Left lung (tissue), 14 donors: ENCODE measurements at places on chromosomes 11 and 22.

- DNase-seq, result no peak
Measured at GRCh38 chr11:130603335-130603906, 155.0 kb downstream of the ADAMTS15 start.

DNA sequence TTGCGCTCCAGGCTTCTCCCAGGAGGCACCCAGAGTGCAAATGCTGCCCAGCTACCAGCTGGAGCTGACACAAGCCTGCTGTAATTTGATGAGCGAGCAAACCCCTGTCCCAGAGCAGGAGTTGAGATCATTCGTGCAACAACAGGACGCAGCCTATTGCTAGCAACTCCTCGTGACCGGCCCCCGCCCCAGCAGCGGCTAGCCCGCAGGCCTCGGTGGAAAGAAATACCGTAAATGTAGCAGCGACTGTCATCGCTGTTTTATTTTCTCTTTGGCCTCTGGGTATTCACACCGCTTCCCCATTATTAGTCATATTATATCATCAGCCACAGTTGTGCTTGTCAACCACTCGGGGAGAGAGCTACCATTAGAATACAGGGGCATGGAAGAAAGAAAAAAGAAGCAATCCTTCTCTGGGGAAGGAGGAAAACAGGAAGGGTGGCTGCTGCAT is 59.2 kb upstream of the ATXN10 start:
- DNase-seq, result no peak

- no peak for DNase-seq
Measured at GRCh38 chr11:14444441-14445189, 55.0 kb downstream of the COPB1 start.

GRCh38 chr11:4090258-4090657 is 4.3 kb upstream of the RRM1 start:
- DNase-seq, result no peak

- DNase-seq, result no peak
Measured at GRCh38 chr11:2252018-2252417, 18.4 kb downstream of the ASCL2 start.

DNA sequence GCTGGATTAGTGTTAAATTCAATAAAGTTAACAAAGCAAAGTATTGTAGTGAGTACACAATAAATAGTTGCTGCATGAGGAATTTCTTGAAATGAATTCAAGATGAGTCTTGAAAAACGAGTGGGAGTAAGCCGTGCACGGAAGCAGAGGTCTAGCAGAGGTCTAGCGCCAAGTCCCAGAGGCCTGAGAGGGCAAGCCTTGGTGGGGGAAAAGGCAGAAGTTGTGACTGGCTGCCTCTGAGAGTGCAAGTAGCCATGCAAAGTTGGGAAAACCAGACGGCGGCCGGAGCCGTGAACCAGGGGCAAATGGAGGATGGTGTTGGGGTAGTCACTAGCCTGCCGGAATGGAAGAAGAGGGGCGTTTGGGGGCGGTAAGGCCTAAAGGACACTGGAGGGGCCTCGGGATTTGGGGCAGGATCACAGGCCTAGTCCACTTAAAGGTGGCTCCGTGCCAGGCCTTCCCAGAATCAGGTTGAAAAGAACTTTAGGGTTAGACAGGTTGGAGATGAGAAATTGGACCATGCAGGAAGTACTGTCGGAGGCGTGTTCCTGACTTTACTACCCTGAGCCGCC is 379 bp upstream of the SLC3A2 start:
- DNase-seq, result peak; percentile 83

GRCh38 chr11:69489746-69490365 is 8.4 kb downstream of the LINC01488 start:
- DNase-seq, result peak; percentile 60

DNA sequence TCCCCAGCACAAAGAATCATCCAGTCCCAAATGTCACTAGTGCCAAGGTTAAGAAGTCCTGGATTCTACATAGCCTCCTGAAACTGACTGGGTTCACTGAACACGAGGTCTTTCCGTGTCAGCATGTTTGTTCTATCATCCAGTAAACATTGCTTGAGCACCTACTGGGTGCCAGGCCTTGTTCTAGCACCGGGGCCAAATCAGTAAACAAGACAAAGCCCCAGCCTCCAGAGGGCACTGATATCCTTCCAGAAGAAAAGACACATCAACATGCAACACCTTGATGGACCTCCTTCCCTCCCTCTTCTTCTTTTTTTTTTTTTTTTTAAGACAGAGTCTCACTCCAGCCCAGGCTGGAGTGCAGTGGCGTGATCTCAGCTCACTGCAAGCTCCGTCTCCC is 26.9 kb downstream of the TPST2 start:
- no peak for DNase-seq

- DNase-seq, result no peak
Measured at GRCh38 chr22:46119729-46120419, 30.5 kb upstream of the PPARA start.

DNA sequence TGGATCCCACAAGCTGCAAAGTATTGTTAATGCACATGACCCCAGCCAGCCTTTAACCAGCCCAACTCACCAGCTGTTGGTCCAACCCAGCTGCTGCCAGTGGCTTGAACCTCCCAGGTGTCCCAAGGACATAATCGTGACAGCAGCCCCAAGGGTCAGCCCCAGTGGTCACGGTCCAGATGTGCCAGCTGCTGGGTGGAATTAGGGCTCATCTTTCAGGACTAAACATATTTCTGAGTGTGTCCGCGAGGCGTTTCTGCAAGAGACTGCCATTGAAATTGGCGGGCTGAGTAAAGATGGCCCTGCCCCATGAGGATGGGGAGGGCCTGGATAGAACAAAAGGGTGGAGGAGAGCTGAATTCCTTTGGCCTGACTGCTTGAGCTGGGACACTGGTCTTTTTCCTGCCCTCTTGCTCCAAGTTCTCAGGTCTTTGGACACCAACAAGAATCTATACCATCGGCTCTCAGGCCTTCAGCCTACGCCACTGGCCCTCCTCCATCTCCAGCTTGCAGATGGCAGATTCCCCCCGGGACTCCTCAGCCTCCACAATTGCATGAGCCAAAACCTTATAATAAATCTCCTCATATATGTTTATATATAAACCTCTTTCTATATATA is 240.2 kb downstream of the MN1 start:
- DNase-seq, result no peak

- DNase-seq, result no peak
Measured at GRCh38 chr11:11608783-11609232, 13.0 kb downstream of the GALNT18 start.

DNA sequence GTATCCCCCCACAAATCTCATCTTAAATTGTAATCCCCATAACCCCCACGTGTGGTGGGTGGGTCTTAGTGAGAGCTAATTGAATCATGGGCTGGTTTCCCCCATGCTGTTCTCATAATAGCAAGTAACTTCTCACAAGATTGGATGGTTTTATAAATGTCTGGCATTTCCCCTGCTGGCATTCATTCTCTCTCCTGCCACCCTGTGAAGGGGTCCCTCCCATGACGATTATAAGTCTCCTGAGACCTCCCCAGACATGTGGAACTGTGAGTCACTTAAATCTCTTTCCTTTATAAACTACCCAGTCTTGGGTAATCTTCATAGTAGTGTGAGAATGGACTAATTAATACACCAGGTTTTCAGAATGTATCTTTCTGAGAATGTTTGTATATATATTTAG is 1159.4 kb downstream of the FAM181B start:
- DNase-seq, result no peak

- no peak for DNase-seq
Measured at GRCh38 chr11:57276971-57277675, 40.1 kb upstream of the APLNR start.

DNA sequence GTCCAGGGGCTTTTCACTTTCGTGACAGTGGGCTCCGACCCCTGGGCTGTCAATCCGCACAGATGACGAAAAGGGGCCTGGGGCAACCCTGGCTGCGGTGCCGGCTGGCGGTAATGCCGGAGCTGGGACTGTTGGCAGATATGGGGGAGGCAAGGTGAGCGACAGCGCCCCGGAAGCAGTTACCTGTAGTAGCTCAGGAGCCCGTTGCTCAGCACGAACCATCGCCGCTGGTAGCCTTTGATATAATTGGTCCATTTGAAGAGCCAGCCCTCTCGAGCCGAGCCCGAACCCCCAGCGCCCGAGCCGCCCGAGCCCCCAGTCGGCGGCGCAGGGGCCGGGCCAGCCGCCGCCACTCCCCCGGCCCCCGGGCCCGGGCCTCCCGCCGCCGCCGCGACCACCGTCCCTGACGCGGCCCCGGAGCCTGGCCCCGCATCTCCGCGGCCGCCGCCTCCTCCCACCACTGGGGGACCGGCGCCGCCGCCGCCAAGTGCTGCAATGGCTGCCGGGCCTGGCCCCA is 396 bp downstream of the OSBP start:
- peak; percentile 23 for DNase-seq

DNA sequence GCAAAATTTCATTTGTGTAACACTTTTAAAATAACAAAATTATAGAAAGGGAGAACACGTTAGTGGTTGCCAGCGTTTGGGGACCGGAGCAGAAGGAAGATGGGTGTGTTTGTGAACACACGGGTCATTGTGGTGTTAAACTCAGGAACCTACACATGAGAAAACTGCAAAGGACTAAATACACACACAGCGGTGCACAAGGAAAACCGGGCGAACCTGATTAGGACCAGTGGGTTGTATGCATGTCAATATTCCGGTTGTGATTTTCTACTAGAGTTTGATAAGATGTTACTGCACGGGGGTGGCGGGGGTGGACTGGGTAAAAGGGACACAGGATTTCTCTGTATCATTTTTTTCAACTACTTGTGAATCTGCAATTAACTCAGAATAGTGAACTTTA is 351.2 kb downstream of the OPCML start:
- DNase-seq, result no peak

- DNase-seq, result peak; percentile 26
Measured at GRCh38 chr11:121929581-121929980, 186.4 kb downstream of the BLID start.

DNA sequence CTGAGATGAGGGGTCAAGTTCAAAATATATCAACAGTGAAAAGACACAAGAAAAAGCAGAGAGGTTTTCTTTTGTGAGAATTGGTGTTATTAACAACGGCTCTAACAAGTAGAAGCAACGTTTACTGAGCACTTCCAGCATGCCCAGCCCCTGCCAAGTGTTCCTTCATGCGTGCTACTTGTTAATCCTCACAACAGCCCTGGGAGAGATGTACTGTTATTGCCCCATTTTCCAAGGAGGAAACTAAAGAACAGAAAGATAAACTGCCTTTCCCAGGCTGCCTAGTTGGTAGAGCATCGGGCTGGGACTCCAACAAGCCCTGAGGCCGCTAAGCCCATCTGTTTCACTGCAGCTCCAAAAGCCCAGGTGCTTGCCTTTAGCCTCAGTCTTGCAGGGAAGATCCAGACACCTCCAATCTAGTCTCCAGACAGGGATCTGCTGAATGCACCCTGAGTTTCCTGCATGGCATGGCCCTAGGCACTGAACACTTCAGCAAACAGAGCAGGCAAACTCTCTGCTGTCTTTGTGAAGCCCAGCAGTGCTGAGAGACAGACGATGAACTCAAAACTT is 25.5 kb downstream of the SPATA19 start:
- DNase-seq, result no peak

GRCh38 chr11:17273668-17274282 is 2.8 kb upstream of the NUCB2 start:
- DNase-seq, result peak; percentile 10

GRCh38 chr22:40522141-40522540 is 114.4 kb downstream of the MRTFA start:
- no peak for DNase-seq

DNA sequence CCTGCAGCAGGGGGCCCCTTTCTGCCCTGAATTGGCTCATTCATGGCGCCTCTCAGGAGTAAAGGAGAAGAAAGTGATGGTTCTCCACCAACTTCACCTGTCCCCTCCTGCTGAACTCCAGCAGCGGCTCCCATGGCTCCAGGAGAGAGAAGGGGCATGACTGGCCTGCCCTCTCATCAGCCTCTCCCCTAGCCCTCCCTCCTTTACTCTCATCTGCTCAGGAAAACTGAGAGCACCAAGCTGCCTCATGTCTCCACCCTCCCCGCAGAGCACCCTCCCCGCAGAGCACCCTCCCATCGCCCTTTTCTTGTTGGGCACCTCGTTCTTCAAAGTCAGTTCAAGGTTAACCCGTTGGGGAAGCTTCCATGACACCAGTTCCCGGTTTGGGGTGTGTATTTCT is 82.1 kb upstream of the ATXN10 start:
- DNase-seq, result no peak

DNA sequence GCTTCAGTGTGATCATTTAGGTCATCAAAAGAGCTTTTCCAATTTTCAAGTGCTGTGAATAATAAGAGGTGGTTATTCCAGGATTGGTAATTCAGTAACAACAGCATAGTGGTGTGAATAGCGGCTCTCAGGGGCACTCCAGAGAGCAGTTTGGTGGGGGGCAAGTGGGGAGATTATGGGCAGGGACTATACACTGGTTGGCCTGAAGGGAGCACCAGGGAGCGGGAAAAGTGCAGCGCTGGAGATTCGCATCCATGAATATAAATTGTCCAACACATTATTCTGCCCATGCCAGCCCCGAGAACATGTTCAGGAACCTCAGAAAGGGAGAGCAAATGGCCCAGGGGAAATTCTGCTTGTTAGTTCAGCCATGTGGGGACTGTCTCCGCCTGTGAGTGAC is 37.9 kb downstream of the OR6Q1 start:
- DNase-seq, result no peak

DNA sequence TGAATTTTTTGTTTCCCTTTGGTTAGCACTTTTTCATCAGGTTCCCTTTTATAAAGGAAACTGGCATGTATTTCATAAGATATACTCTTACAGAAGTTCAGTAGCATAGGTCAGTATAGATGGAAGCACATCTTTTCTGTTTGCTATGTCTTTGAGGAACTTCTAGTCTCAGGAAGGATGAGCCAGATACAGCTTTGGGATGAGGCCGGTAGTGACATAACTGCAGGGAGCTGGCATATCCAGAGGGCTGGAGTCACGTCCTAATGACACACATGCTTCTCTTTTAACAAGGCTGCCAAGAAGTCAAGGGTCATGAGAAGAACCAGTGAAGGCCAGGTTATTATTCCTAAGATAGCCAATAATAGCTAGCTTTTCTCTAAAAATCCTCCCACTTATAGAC is 33.3 kb upstream of the ADSL start:
- DNase-seq, result no peak

DNA sequence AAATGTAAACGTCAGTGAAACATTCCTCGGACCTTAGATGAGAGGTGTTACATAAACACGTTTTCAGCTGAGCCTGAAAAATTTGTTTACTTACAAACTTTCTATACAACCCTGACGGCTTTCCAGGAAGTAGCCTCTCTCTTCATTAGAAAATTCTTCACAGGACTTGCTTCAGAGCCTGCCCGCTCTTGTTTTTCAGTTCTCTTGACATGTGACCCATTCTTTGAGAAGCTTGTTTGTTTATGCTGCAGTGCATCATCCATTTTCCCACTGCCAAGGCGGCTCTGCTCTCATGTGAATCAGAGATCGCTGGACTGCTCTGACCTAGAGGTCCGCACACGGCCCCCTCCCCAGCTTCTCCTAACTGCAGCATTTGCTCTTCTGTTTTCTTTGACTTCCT is 47.9 kb upstream of the ARHGAP42 start:
- DNase-seq, result no peak
